ENCODE measurements at places on chromosomes 5 and 9.

GRCh38 chr9:33082538-33083326 is 6.3 kb upstream of the SMU1 start:
- DNase-seq, result no peak

DNA sequence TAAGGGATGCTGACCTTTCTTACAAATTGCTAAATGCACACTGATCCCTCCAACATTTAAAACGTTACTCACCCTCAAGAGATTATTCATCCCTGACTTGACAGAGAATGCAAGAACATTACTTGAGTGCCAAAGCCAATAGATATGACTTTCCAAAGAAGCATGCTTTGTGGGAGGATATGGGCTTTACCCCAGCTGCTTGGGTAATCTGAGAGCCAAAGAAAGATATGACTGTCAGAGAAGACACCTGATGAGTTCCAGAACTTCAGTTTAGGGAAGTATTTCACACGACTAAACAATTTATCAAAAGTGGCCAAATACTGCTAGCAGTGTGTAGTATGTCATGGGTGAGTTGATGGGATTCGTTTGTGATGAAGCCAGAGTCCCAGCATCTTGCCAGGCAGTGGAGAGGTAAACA is 7.4 kb upstream of the SPDL1 start:
- no peak for DNase-seq

- DNase-seq, result no peak
Observed at GRCh38 chr5:96730586-96730985, 68.4 kb downstream of the CAST start.

DNA sequence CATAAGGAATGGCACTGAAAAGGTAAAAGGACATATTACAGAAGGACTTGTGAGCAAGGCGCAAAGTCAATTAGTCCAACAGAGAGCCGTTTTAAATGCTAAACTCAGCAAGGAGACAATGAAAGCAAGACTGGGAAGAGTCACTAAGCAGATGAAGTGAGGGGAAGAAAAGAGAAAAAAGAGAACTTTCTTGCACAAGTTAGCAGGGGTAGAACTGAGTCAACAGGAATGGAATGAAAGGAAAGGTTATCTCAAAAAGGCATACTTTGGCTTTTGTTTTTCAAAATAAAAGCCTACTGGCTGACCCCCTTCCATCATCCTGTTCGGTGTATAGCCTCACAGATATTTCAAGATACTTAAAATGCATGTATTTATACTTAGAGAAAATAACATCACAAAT is 75.0 kb downstream of the NR6A1 start:
- no peak for DNase-seq

GRCh38 chr5:170293273-170293672 is 4.3 kb downstream of the LCP2 start:
- DNase-seq, result no peak

DNA sequence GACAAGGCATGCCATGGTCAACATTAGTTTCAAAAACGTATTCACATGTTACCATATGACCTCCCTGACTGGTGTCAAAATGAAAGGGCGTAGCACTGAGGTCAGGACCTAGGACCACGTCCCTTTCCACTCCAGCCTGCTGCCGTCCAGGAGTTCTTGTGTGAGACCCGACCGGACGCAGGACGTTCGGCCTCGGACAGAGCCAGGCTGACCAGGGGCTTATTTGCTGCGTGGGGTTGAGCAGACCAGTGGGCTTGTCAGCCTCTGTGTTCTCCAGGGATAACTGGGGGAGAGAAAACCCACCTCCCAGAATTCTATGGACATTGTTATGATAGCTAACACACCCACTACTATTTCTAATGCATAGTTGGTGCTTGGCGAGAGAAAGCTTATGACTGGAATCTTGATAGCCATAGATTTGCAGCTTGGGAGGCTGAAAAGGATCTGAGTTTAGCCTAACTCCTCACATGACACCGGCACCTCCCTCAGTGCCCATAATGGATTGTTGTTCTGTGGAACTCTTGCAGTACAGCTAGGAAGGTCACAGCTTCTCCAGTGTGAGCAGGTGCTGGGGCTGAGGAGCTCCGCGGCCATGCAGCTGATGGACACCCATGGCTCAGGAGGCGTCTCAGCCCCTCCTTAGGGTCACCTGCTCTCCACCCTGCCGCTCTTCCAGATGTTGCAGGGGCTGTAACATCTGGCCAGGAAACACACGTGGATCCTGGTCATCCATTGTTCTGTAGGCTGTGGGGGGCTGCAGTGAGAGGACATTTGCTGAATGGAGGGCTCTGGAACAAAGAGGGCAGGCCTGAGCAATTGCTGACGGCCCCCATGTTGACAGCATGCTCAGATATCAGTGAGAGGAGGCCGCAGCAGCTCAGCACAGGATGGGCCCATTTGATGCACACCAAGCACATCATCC is 368.4 kb downstream of the IRX2 start:
- no peak for DNase-seq

GRCh38 chr5:154400678-154401077 is 45.1 kb upstream of the SAP30L start:
- no peak for DNase-seq

- DNase-seq, result no peak
Observed at GRCh38 chr9:71672573-71672972, 95.7 kb downstream of the CEMIP2 start.

DNA sequence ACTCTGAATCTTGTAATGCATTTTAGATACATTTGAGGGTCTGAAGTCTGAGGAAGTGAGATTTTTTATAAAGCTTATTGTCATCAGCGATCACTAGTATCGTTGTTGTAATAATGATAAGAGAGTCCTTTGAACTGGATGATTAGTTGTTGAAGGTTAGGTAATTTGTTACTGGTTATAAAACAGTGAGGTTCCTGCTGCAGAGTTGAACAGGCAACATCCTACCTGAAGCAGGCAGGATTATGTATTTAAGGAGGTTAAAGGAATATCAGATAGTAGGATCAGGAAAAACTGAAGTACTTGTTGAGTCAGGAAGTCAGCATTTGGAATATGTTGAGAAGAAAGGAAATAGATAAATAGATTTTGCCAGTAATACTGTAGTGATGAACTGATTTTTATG is 106.7 kb downstream of the VPS13A start:
- no peak for DNase-seq

DNA sequence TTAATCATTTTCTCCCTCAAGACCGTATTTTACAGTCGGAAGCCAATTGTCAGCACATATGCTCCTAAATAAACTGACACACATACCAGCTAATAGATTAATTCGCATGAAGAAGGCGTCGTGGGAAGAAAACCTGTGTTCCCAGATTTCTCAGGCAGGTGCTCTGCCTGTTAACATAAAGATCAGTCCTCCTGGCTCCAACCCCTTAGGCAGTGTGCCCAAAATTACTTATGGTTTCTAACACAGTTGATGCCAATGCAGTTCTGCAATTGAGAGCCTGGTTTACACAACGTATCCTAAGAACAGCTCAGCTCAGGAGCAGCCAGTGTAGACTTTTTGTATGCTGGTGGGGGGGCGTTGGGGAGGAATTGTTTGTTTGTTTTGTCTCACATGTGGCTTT is 208.3 kb downstream of the ENC1 start:
- no peak for DNase-seq

DNA sequence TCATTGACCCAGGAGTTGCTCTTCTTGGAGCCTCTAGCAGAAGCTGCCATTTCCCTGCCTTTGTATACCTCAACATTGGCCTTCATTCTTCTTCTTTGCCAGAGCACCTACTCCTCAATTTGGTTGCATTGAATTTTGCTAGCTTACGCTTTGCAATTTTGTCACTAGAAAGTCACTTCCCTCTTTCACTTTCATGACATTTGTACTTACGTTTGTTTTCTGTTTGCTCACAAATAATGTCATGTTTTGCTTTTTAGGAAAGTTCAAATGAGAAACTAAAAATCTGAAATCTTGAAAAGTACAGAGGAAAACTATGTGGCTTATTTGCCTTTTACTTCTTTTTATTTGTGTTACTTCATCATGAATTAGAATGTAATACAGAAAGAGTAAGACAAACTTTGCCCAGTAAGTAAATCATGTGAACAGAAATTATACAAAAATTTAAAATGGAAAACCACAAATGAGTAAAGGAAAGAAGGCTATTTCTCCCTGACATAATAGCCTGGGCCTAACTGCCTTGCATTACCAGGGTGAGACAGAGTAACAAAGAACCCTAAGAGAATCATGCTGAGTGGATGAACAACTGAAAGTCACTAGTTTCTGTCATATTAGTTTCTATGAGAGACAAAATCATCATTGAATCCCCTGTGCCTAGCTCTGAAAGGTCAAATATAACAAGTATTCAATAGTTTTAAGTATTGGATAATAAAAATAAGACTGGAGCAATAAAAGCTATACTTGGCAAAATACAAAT is 7.4 kb upstream of the IFNA1 start:
- no peak for DNase-seq

GRCh38 chr9:86408121-86408520 is 53.9 kb upstream of the TUT7 start:
- no peak for DNase-seq

GRCh38 chr5:150531686-150532085 is 23.8 kb downstream of the NDST1 start:
- no peak for DNase-seq

DNA sequence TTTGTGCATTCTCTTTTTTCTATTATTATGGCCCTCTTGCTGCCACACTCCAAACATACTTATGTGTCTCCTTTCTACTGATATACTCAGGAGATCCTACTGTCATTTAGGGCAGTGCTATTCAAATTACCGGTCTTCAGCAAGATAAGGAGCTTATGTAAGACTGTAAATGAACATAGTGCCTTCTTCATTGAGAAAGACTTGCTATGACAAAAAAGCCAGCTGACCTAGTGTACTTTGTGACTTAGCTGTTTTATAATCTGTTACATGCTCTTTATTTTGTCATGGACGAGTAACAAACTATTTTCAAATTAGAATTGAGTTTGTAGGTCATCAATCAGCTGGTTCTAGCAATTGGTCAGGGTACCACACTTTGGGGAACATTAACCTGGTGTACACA is 32.8 kb downstream of the RANBP17 start:
- no peak for DNase-seq

GRCh38 chr9:119216651-119217331 is 152.4 kb downstream of the BRINP1 start:
- no peak for DNase-seq

DNA sequence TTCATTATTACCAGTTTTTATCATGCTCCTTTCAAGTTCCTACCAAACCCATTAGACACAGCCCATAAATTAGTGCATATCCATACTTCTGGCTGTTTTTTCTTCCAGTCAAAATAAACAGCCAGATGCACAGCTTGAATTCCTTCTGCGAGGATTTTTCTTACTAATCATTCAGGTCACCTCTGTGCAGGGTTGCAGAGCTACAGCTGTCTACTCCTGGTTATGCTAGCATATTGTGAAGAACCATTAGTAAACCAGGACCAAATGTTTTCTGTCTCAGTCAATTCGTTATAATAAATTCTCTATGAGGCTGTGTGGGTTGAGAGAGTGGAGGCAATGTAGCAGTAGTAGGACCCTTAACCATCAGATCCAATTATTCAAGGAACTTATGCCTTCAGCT is 8.1 kb upstream of the MINAR2 start:
- no peak for DNase-seq

GRCh38 chr9:106350777-106351176 is 512.2 kb upstream of the ZNF462 start:
- no peak for DNase-seq

DNA sequence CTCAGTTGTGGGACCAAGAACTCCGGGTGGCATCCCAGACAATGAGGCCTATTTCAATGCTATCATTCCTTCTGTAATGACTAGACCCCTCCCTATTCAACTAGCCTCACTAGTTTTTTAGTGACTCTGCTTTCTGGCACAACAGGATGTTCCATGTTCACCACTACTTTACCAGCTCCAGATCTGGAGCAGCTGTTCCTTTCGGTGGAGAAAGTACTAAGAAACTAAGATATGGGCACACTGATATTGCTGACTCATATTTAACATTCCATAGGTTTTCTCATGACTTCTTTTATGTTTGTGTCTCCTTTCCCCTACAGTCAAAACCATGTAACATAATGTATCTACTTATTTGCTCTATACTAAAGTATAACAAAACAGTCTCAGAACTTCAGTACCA is 24.1 kb downstream of the IL33 start:
- DNase-seq, result no peak

- DNase-seq, result no peak
Observed at GRCh38 chr9:130394814-130395470, 49.8 kb upstream of the ASS1 start.

DNA sequence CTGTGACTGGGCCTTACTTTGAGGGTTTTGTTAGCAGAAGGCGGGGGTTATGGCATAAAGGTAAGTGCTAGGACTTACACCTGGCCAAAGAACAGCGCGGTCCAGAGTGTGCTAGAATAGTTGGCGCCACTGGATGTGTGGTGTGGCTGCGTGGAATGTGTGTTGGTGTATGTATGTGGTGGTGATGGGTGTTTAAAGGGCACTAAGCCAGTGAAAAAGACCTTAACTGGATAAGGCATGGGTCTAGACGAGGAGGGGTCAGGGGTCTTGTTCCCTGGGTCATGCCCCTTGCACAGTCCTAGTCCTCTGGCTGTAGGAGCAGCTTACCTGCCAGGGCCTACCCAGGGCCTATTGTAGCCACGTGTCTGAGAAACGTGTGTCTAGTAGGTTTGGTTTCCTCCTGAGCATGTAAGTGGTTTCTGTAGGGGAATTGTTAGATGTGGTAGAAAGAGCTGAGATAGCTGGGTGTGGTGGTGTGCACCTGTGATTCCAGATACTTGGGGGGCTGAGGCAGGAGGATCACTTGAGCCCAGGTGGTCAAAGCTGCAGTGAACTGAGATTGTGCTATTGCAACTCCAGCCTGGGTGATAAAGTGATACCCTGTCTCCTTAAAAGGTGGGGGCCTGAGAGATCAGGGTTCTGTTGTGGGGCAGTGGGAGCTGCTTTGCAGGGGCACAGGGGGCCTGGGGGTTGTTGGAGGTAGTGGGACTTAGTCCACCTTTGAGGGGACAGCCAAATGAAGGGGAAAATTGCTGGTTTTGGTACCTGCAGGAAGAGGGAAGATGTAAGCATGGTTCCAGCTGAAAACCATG is 55.2 kb downstream of the HSPA4 start:
- no peak for DNase-seq

DNA sequence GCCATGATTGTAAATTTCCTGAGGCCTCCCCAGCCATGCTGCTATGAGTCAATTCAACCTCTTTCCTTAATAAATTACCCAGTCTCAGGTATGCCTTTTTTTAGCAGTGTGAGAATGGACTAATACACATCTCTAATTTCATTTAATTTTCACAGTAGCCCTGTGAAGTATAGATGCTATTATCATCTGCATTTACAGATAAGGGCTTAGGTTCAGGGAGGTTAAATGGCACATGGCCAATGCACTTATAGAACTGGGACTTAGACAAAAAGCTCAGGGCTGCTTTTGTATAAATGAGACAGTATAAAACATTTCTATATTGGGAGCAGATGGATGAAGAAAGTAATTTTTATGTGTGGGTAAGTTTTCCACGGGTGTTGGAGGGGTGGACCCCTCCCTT is 62.9 kb upstream of the PANK3 start:
- no peak for DNase-seq

DNA sequence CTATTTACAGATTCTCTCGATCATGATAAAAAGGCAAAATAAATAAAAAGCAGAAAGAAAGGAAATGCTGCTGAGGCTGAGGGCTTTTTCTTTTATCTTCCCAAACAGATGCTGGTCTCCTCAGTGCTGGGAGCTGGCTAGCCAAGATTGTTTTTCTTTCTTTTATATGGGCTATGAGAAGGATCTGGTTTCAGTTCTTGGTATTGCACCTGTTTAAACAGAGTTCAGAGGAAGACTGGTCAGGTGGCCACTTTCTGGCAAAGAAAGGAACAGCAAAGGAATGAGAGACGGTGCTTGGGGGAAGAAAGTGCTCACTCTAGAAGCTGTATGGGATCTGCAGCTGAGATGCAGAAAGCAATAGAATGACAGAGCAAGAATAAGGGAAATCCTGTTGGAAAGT is 88.9 kb downstream of the SLF1 start:
- DNase-seq, result no peak

Measured in stimulated activated CD8-positive, alpha-beta memory T cell treated with anti-CD3 and anti-CD28 coated beads, Interleukin-15, amount 100 ng/mL, for 1 hour (primary cell).